ENCODE measurements at places on chromosomes 5 and 9.

- DNase-seq = no peak
These were observed 616.3 kb downstream of the SLCO4C1 start for GRCh38 chr5:101679816-101680215.

- no peak for DNase-seq
These were observed 8.6 kb downstream of the TMEM252 start for GRCh38 chr9:68532131-68532530.

- DNase-seq = no peak
These were observed 510.4 kb downstream of the CCDC171 start for GRCh38 chr9:16063241-16063591.

GRCh38 chr9:65426231-65426630, 141.2 kb upstream of the FOXD4L5 start:
- no peak for DNase-seq

DNA sequence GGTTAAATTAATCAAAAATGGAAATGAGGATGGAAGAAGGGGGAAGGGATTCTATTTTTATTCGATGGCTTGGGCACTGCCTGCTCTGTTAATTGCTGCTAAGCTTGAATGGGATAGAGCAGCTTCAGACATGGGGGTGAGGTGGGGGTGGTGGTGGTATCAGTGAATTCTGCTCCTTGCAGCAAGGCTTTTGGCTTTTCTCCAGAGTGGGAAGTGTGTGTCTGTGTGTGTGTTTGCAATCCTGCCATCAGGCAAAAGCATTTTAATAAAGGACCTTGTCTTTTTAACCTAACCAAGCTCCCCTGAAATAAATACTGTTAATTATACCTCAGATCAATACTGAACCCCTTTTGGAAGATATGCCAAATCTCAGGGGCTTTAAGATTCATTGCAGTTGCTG, 110.9 kb upstream of the GPR151 start:
- no peak for DNase-seq

GRCh38 chr5:179834120-179834519, 13.4 kb downstream of the SQSTM1 start:
- DNase-seq = no peak

GRCh38 chr5:13359344-13359743, 585.1 kb downstream of the DNAH5 start:
- no peak for DNase-seq

DNA sequence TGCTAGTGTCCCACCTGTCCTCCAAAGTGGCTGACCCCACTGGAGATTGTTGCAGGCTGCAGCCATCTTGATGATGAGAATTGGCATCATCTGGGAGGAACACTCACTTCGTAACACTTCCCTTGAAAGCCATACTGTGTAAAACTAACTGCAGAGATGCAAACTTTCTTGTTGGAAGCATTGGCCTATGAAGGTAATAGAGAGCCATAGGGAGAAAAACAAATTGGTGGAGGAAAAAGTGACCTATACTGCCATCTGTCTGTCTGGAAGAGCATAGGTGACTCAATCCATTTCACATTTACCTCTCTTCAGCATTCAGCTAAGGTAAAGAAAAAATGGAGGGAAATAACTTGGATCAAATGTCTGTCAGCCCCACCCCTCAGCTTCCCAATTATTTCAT, 473.4 kb downstream of the NTRK2 start:
- no peak for DNase-seq

DNA sequence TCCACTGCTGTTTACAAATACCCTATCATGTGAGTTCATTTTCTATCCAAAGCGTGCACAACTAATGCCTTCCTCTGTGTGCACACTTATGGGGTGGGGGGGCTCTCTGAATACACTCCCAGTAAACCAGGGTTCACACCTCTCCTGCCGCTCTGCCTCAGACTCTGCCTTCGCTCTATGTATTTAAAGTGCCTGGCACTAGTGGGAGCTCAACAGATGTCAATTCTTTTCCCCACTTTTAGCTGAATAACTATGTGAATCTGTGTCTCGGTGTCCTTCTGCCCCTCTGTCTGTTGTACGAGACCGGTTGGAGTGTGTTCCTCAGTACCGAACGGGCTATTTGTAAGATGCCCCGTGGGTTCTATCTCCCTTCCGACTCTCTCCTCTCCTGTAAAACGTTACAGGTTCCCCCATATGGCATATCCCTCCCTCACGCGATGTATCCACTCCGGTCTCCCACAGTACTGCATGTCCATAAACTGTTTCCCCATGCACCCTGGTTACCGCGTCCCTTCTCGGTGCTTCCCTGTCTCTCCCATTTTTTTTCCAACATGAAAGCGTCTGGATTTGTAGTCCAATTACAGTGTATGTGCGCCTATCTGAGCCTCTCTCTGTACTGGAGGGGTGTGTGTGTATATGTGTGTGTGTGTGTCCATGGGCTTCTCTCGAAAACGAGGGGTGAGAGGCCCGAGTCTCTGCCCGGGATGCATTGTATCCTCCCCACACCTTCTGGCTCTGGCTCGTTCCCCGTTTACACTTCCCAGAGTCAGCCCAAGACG, 1.6 kb downstream of the ELL2 start:
- DNase-seq = no peak
